ENCODE measurements at places on chromosomes 4 and X.

- DNase-seq = no peak
Observed at GRCh38 chrX:10356979-10357378, 200.2 kb downstream of the CLCN4 start.

DNA sequence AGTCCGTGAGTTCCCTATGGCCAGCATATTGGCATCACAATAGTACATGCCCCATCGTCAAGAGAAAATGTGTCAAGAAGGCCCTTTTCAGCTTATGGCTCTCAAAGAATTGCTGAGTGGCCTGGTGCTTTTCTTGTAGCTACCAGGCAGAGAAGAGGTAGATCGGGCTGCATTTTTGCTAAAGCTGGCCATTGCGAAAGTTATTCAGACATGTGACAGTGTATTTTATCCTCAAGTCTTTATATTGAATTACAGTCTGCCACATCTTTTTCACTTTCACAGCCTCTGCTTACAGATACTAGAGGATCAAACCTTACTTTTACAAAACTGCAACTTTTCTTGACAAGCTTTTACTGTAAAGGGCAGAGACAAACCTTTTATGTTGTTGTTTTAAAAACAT lies 261.5 kb upstream of the IGFBP7 start:
- DNase-seq = no peak

GRCh38 chrX:153863251-153863991 lies 22.6 kb downstream of the L1CAM start:
- DNase-seq = no peak

- no peak for DNase-seq
Observed at GRCh38 chr4:146834263-146835034, 111.2 kb downstream of the TTC29 start.

GRCh38 chr4:74449571-74450297 lies 4.8 kb downstream of the AREG start:
- no peak for DNase-seq
